Fibroblast of skin of scalp (primary cell): ENCODE measurements at places on chromosomes 2 and 18.
A peak's percentile ranks its signal among the peaks of the same experiment; 100 is the strongest.

- no peak for DNase-seq
Observed at GRCh38 chr2:10848541-10848940, 36.0 kb upstream of the PDIA6 start.

DNA sequence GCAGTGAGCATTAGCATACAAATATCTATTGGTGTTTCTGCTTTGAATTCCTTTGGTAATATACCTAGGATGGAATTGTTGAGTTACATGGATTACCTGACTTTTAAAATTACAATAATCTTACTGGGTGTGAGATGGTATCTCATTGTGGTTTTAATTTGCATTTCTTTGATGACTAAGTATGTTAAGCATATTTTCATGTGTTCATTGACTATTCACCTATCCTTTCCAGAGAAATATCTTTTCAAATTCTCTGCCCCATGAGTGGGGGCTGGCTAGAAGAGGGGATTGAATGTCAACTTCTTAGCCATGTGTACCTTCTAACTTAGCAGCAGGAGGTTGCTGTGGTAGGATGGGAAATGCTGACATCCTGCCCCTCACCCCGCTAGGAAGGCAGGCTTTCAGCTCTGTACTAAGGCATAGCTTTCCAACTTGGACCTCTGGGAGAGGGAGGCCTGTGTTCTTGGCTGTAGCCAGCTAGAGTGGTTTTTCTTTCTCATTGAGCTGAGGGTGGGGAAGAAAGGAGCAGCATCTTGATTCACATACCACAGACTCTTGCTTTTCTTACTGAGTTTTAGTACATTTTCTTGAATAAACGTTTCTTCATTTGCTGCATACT is 63.3 kb upstream of the TTC27 start:
- no peak for DNase-seq

DNA sequence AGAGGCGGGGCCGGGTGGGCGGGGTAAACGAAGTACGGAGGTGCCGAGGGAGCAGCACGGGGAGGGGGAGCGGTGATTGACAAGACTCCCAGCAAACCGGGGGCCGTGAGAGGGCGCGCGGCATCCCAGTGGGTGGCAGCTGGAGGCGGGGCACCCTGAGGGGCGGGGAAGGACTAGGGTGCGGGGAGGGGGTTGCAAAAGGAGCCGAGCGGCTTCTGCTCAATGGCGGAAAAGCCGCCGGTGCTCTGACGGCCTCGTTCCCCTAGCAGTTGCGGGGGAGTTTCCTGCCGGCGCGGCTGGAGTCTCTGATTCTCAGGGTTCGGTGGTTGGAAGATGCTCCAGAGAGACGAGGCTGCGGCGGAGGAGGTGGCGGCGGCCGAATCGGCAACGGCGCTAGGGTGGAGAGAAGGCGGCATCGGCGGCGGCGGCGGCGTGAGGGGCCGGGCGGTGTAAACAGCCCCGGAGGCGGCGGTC is at the start of gene PPM1B:
TSS of gene PPM1B (plus strand) at position 195 of the 474 bp plus-strand sequence. CDS start 32,325 bp downstream, outside the sequence.
- DNase-seq = no peak

DNA sequence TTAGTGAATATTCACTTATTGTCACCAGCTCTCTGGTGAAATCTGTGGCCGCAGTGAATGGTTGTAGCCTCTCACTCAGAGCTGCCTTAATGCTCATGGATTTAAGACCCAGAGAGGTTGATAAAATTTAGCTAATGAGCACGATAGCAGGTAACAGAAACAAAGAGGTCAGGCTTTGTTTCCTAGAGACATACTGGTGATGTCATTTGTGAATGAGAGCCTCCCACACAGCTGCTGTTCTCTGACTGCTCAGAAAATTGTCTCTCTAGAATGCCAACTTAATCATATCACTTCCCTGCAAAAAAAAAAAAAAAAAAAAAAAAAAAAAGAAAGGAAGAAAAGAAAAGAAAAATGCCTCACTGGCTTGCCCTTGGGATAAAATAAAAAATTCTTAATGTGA is 411.7 kb upstream of the MYT1L start:
- no peak for DNase-seq

- no peak for DNase-seq
Observed at GRCh38 chr2:19321946-19322345, 36.5 kb downstream of the OSR1 start.

- DNase-seq = no peak
Observed at GRCh38 chr2:73069041-73069854, 2.3 kb downstream of the SFXN5 start.

DNA sequence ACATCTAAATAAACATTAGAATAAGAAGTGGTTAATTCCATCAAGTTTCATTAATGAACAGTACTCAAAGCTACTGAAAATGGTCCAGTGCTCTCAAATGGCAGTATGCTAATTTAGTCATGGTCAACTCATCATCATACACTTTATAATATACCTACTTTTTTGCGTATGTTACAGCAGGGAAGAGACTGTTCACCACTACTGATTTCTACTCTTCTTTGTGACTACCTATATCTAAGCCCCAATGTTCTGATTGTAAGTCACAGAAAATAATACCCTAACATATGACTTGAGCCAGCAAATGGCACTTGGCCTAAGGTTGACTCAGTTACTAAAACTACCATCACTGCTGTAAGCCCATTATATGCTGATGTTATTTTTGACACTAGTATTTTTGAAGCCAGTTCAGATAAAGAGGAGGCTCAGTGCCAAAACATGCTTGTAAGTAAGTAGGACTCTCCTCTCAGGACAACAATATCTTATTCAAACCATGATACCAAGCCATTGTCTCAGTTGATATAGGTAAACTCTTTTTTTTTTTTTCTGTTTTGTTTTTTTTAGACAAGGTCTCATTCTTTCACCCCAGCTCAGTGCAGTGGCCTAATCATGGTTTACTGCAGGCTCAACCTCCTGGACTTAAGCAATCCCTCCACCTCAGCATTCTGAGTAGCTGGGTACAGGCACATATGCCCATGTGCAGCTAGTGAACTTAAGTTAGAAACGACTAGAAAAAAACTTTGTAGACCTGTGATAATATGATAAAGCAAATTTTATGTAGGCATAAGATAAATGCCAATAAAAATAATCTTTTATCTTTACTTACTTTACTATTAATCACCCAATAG is 266.9 kb downstream of the ZNF385B start:
- no peak for DNase-seq

DNA sequence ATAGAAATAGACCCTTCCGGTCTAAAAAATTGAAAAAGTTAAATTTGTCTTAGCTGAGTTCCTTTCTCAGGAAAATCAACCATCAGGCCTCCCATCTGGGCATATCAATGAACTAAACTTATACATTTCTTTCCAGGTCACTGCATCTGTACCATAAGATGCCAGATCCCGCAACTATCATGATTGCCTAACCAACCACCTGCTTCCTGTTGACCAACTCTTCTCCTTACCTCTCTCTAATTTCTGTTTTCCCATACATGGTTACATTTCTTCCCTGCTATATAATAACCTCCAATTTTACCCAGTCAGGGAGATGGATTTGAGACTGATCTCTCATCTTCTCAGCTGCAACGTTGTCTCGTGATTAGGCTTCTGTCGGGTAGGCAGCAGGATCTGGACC is 228.7 kb downstream of the FSIP2 start:
- no peak for DNase-seq

DNA sequence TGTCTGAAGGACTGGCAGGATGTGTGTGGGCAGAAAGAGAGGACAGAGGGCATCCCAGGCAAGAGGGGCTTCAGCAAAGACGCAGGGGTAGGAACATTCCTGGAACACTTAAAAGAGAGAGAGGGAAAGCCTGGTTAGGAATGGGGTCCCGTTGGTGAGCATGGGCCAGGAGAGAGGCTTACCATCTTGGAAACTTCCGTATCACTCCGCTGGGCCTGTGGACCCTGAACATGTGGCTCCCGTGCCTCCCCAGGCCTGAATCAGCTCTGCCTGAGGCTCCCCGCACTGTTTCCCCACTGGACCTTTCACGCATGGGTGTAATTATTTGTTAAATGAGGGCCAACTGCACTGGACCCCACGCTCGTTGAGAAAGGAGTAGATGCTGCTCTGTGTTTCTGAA is 191.1 kb upstream of the GLI2 start:
- no peak for DNase-seq

DNA sequence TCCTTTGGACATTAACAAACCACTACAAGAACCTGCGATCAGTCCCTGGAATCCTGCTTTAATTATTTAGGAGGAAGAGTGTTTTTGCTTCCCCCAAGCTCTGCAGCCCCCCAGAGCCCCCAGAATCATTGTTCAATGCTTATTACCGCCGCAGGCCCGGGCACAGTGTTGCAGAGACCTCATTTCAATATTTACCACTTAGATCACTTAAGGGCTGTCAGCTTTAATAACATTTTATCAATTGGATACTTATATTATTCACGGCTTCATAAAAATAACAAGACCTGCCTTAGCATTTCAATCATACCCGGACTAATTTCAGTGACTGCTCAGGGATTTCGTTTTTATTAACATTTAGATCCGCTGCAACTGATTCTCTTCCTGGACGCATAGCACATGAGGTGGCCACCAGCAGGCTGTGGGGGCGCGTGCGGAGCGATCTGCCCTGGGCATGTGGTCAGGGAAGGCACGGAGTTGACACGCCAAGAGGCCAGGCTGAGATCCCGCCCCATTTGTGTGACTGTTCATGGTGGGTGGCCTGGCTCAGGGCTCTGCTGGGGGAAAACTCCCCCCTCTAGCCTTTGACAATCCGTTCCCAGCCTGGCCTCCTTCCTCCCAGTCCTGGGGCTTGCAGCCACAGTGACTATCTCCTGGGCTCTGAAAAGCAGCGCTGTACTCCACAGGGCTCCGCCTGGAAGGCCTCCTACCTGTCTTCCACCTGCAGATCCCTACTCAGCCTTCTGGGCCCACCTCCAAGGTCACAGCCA is 267.6 kb downstream of the SRBD1 start:
- peak; percentile 81 for DNase-seq

DNA sequence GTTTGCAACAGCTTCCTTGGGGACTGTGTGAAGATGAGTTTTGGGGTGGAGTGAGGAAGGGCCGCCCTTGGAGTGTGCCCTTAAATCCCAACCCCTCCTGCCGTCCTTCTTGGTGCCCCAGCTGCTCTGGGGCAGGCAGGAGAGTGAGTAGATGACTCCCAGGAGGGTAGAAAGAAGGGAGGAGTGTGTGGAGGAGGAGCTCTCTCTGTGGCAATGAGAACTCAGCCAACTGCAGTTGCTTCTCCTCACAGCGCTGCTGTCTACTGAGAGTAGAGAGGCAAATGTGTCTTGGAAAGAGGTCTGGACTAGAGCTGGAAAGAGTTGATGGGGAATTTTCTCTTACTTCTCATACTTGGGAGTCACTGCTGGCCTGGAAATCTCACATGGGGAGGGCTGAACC is 21.8 kb upstream of the SIX2 start:
- no peak for DNase-seq

- peak; percentile 27 for DNase-seq
Observed at GRCh38 chr2:56613920-56614319, 430.1 kb downstream of the CCDC85A start.
